ENCODE measurements at places on chromosomes 5 and 9.

GRCh38 chr9:78595200-78595945 lies 298.4 kb downstream of the PSAT1 start:
- no peak for DNase-seq

GRCh38 chr9:90204128-90204831 lies 438.3 kb downstream of the DIRAS2 start:
- no peak for DNase-seq

GRCh38 chr9:71665247-71665646 lies 103.1 kb downstream of the CEMIP2 start:
- DNase-seq, result no peak

DNA sequence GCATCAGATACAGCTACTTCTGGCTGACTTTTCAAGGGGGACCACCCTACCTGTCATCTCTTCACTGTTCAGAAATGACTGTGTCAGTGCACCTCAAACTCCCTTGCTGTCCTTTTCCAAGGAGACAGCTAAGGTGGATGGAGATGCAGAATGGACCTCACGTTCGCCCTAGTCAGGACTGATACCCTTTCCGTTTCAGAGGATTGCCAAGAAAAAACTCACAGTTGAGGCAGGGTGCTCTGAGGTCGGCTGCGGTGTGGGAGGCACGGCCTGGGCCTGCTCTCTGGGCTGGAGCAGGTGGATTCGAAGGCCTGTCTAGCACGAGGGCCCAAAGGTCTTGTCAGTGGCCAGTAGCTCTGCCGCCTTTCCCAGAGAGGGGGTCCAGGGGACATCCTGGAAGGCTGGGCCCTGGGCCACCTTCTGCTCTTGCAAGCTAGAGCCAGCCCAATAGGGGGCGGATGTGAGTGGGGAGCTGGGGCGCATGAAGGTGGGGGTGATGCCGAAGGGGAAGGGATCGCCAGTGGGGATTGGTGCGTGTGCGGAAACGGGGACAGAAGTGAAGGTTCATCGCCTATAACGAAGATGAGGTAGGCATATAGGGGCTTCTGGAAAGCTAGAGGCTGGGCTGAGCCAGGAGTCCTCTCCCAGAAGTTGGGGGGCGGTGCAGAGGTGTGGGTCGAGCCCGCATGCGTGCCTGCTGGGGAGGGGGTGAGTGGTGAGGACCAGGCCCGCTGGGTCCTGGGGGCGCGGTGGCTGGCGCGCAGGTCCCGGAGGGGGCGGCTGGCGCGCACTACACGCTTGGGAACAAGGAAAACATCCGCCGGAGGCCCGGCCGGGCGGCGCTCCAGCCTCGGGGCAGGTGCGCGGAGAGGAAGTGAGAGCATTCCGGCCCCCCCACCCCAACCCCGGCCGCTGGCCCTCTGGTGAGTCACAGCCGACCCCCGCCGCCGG lies 2.5 kb upstream of the MSMP start:
- peak; percentile 36 for DNase-seq

DNA sequence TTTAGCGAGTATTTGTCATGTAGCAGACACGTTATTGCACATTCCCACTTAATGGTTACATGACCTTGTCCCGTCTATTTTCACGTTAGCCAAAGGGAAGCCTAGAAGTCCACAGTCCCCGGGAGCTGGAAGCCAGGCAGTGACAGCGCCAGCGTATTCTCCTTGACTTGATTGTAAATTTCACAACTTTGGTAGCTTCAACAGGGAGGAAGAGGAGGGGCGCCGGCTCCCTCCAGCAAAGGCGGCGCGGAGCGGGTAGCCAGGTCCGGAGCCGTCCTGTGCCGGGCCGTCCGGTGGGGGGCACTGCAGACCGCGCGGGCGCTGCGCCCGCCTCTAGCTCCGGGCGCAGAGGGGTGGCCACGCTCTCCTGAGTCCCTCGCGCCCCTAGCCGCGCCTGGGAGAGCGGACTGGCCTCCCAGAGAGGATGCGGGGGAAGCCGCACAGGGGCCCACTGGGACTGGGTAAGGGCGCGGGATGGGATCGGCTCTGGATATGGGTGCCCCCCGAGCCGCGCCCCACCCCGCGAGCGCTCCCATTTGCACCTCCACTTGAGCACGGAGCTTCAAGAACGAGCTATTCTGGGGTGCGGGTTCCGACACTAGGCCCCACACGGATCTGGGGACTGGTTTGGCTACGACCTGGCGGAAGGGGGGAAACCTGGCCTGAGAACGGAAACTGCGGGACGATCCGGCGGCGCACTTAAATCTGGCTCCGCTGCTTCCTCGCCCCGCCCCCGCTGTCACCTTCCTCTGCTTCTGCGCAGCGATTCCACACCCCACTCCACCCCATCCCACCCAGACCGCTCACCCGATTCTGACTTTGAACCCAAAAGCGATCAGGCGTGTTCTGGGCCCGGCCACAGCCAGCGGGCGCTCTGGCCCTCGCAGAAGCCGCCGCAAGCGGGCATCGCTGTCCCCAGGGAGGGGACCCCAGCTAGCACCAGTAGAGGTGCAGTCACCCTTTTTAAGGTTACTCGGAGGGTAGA lies 23.8 kb downstream of the KLF4 start:
- no peak for DNase-seq

GRCh38 chr9:127833555-127833954 lies 20.9 kb downstream of the ENG start:
- no peak for DNase-seq

DNA sequence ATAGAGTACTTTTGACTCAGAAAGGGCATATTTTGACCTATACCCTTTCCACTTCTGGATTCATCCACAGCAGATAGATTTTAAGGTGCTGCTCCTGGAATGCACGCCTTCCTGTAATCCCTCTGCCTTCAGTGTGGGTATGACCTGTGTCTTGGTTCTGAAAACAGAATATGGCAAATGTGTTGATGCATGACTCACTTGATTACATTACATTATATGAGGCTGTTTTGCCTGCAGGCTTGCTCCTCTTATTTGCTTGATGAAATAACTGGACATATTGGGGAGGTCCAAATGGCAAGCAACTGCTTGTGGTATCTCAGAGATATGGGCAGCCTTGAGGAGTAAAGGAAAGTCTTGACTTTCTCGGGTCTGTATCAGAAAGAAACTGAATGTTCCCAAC lies 468.6 kb downstream of the CDH18 start:
- no peak for DNase-seq

GRCh38 chr9:86771420-86771819 lies 175.9 kb downstream of the GAS1 start:
- DNase-seq, result no peak

- no peak for DNase-seq
Observed at GRCh38 chr5:134275822-134276221, 49.9 kb upstream of the PPP2CA start.

GRCh38 chr9:3971391-3972082 lies 328.3 kb downstream of the GLIS3 start:
- no peak for DNase-seq

GRCh38 chr9:83304686-83305085 lies 233.5 kb downstream of the FRMD3 start:
- peak; percentile 74 for DNase-seq

DNA sequence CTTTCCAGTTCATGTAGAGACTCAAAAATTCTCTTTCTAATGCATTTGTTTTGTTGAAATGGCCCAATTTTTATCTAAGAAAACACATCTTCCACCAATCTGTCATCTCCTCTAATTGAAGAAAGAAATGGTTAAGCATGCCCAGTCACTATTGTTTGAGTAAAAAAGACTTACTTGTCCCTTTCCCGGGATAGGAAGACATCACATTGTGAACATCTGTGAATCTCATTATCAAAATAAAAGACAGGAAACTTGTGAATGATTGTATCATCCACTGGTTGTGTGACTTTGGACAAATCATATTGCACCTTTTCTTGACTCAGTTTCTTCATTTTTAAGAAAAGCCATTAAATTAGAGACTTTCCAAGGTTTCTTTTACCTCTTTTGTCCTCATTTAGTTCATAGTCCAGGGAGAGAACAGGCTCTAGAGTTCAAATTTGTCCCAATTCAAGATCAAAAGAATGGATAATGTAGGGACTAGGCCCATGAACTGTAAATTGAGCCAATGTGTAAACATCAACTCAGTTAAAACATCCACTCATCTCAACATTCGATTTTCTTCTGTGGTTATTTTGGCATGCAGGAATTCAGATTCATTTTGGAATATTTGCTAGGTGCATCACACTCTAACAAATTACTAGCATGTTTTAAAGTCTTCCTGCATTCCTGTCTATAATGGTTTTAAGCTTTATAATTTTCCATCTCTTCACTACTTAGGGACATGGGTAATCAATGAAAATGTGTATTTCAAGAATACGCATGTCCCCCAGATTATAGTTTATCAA lies 838.0 kb upstream of the WWC1 start:
- peak; percentile 9 for DNase-seq

GRCh38 chr9:134455934-134456755 lies 129.9 kb downstream of the RXRA start:
- DNase-seq, result peak; percentile 52

DNA sequence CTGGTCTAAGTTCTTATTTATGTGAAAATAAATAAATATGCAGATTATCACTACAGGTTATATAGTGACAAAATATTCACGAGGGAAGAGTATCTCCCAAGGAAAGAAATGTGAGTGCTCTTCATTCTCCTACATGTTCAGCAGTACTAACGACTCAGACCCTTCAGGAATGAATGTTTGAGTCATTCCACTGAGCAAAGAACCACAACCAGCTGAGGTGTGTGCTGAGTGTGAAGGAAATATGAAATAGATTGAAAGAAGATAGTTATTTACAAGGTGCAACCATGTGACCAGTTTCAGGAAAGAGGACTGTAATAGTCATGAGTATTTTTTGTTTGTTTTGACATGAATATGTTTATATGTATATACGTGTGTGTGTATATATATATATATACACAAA lies 228.7 kb downstream of the TUSC1 start:
- DNase-seq, result no peak

- no peak for DNase-seq
Observed at GRCh38 chr5:59500014-59500413, 393.5 kb downstream of the PDE4D start.

DNA sequence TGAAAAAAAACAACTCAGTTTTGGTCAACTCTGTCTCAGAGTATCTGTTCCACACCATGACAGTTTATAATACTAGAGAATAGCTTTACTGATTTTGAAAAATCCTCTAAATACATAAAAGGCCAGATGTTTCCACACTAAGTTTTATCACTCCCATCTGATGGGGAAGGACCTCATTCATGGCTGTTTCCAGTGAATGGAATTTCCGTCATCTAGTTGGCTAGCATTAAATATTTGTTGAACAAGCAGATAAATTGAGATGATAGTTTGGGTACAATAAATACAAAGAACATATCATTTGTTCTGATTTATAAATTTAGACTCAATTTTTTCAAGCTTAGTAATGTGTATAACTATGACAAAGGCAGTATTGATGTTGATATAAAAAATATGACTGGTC lies 408.5 kb downstream of the PTPRD start:
- no peak for DNase-seq

DNA sequence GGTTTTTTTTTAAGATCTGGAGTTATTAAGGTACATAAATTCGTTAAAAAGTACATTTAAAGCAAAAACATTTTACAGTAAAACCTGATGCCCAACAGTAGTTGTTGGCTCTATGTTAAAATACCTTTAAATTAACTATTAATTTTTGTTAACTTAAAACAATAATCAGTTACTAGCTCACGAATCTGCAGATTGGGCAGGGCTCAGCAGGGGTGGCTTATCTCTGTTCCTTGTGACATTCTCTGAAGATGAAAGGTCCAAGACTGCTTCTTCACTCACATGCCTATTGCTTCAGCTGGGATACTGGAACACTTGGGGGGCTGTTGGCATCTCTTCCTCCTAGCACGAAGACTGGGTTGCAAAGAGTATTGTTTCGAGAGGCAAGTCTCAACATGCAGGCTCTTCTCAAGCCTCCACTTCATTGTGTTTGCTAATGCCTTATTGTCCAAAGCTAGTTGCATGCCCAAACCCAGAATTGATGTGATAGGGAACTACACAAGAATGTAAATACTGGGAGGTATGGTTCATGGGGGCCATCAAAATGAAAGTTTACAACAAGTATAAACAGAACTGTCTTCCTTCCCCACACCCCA lies 46.6 kb downstream of the MAP3K1 start:
- no peak for DNase-seq

DNA sequence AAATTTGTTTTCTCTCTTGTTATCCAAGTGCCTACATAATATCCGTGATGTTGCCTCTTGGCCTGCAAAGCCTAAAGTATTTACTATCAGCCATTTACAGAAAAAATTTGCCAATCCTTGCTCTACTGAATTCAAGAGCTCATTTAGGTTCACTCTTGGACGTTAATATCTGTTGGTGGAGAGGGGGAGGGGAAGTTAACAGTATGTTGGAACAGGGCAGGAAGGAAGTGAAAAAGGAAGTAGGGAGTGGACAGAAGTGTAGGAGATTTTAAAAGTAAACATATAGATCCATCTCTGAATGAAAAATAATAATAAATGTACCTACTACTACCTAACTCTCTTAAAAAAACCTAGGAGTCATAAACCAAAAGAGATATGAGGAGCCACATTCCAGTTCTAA lies 32.8 kb downstream of the ZNF608 start:
- DNase-seq, result no peak

DNA sequence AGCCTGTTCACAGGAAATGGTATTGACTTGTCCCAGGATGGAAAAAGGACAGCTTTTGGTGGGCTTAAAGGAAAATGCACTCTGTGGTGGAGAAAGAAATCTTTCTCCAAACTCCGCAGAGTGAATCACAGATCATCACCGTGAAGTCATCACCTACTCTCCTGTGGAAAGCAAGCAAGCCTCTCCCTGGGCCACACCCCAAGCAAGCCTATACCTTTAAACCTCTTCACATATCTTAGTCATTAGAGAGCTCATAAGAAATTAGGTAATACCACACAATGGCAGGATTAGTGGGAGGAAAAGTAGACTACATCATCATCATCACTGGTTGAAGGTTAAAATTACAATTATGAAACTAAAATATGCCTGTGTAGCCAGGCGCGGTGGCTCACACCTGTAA lies 23.2 kb downstream of the TLE1 start:
- no peak for DNase-seq

- DNase-seq, result peak; percentile 95
Observed at GRCh38 chr9:133916159-133916541, 76.0 kb downstream of the VAV2 start.

Measured in pons (tissue), 1 donor.